ENCODE measurements at places on chromosomes 2 and 18.

DNA sequence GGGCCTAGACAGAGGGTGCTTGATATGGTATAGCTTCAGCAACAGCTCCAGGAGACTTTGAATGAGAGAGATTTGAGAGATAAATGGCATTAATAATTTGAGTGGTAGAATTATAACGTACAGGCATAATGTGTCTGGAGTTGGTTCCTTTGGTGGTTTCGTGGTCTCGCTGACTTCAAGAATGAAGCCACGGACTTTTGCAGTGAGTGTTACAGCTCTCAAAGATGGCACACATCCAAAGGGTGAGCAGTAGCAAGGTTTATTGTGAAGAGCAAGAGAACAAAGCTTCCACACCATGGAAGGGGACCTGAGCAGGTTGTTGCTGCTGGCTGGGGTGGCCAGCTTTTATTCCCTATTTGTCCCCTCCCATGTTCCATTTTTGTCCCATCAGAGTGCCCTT, 23.1 kb downstream of the PDCD1 start:
- no peak for DNase-seq

- no peak for DNase-seq
Observed at GRCh38 chr18:21281603-21282002, 39.6 kb downstream of the GREB1L start.

GRCh38 chr18:27240383-27240782, 55.3 kb upstream of the CHST9 start:
- DNase-seq = no peak

DNA sequence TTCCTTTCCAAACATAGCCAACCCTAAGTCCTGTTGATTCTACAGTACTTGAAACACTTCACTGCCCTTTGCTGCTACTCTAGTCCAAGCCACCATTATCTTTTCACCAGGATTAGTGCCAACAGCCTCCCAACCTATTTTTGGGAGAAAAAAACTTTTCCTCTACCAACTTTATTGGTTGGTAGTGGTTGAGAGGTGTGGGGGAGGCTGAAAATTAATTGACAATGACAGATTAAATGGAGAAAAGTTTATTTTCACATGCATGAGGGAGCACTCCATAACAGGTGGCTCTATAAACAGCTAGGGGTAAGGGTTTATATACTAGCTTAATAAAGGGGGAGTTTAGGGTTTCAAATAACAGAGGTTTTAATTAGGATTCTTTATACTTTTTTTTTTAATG, 37.8 kb upstream of the ITPRID2 start:
- no peak for DNase-seq

DNA sequence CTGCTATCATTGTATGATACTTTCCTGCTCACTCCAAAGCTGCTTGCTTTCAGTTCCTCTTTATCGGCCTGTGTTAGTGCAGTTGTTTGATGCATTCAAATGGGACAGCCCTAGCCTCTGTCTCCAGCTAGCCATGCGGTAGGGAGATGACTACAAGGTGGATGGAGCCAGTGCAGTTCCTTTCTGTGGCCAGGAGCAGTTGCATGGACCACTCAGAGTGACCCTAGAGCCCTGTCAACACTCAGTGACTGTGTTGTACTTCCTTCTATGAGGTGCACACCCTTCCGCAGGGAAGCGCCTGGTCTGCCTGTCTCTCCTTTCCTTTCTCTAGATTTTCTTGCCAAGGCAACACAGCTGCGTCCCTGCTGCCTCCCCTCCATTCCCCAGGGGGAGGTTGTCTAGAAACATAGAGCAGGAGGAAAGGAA, 33.8 kb downstream of the KCNS3 start:
- no peak for DNase-seq

GRCh38 chr2:36697424-36698066, 1.0 kb downstream of the VIT start:
- no peak for DNase-seq

- DNase-seq = no peak
Observed at GRCh38 chr2:166031054-166031453, 77.5 kb upstream of the TTC21B start.

GRCh38 chr2:85135660-85135914, 2.4 kb downstream of the TCF7L1 start:
- DNase-seq = no peak

GRCh38 chr18:40314199-40314598, 1640.8 kb upstream of the PIK3C3 start:
- DNase-seq = no peak

- DNase-seq = no peak
Observed at GRCh38 chr2:70002241-70002899, 40.9 kb upstream of the ASPRV1 start.

- DNase-seq = no peak
Observed at GRCh38 chr2:220932041-220932440, 640.1 kb downstream of the EPHA4 start.

GRCh38 chr2:183490489-183490888, 366.2 kb downstream of the NUP35 start:
- DNase-seq = no peak

GRCh38 chr18:53739700-53740099, 484.8 kb downstream of the MBD2 start:
- DNase-seq = no peak

DNA sequence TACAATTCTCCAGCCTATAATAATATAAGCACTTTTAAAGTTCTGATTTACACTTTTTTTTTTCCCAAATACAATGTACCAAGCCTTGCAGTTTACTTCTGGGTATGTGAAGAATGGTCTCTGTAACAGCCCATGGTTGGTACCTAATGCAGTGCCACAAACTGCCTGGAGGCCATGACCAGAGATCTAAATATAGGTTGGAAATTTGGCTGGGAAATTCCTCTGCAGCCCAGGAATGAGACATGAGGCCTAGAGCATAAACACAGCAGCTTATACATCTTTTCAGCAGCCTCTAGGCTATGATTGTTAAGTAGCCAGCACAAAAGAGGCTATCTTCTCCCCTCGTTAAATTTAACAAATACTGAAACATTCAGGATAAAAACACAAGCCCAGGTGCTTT, 432.0 kb upstream of the FAM98A start:
- DNase-seq = no peak

DNA sequence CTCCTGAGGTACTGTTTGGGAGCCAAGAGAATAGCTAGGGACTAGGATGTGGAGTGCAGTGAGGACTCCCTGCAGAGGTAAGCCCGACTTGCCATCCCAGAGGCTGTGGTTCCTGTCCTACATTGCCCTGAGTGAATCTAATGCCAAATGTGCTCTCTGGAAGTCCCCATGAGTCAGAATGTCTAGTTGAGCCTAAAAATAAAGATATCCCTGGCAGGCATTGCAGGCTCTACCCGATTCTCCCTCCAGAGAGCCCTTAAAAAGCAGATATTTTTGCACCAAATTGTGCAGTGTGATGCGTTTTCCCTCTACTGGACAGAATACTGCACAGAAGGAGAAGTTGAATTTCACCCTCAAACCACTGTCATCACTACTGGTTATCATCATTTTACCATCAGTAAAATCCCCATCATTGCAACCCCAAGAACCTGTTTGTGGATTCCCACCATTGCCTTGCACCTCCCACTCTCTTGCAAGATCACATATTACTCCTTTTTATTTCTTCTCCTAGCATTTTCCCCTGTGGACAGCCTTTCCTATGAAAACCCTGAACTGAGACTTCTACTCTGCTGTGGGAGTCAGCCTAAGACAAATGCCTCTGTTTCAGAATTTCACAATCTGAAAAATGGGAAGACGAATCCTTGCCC, 98.0 kb downstream of the MARCHF4 start:
- no peak for DNase-seq

GRCh38 chr2:220310451-220310861, 683.0 kb downstream of the SLC4A3 start:
- no peak for DNase-seq

GRCh38 chr2:50401772-50402653, 629.9 kb downstream of the NRXN1 start:
- DNase-seq = peak; percentile 72

DNA sequence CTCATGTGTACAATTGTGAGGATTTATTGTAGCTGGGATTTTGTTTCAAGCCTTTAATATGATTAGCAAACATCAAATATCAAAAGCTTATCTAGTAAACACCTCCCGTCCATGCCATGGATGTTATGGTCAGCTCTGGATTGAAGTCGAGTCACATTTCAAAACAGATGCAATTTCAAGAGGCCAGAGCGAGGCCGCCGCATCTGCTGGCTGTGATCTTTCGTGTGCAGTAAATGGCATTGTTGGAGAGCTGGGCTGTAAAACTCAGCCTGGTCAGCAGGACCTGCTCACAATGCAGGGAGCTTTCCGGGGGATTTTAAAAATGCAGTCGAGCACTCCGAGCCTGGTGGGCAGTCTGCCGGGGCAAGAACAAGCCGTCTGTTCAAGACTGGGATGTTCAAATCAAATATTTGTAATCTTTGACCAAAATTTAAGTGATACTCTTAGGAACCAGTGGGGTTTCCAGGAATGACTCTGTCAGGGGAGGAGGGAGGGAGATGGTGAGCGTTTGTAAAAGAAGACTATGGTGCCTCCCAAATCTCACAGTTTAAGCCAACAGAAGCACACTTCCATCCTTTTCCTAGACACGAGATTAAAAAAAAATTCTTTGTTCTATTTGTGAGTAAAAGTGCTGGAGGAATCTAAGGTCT, 97.6 kb downstream of the MYCN start:
- no peak for DNase-seq

- DNase-seq = no peak
Observed at GRCh38 chr2:63522950-63523349, 65.3 kb downstream of the WDPCP start.

DNA sequence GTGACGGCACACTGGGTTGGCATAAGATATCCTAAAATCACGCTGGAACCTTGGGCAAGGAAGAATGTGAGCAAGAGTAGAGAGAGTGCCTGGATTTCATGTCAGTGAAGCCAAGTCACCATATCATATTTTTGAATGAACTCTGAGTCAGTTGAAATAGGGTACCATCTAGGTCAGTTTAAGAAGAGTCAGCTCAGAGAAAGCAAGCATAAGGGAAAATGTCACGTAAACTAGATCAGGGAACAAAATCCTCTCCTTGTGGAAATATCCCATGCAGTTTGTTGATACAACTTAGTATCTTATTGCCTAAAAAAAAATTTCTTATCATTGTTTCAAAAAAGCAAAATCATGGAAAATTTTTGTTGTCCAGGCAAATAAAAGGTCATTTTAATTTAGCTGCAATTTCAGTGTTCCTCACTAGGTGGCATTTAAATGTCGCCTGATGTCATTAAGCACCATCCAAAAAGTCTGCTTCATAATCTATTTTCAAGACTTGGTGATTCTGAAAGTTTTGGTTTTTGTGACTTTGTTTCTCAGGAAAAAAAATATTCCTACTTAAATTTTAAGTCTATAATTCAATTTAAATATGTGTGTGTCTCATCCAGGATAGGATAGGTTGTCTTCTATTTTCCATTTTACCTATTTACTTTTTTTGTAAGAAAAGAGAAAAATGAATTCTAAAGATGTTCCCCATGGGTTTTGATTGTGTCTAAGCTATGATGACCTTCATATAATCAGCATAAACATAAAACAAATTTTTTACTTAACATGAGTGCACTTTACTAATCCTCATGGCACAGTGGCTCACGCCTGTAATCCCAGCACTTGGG, 19.6 kb downstream of the RSAD2 start:
- peak; percentile 81 for DNase-seq

GRCh38 chr18:1663879-1664705, 759.4 kb downstream of the ADCYAP1 start:
- no peak for DNase-seq

DNA sequence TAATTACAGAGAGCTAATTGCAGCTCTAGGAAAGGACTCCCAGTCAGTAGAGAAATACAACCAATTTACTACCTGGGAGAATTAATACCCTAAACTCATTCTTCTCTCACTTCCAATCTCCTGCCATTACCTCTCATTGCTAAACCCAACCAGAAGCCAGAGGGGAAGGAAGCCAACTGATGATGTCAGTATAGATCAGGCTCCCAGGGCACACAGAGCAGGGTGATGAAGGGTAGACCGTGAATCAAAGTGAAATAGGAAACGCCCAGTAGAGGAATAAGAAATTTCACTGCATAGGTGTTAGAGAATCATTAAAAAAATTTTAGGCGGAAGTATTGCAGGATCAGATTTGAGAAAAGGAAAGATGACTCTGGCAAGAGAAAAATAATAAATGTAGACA, 456.8 kb upstream of the NXPH2 start:
- no peak for DNase-seq

DNA sequence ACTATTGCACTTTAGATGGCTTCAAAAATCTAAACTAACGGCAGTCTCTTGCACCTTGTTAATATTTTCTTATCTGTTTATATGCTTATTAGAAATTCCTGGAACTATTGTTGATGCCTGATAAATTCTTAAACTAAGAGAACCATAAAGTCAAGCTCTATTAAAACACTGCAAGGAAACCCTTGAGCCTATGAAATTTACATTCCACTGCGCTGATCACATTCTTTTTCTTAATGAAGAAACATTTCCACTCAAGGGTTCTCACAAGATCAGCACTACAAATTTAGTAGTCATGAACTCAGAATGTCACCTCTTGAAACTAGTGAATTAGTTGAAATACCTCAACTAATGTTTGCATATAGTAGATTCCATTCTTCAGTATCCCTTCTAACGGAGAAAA, 331.8 kb upstream of the SLC8A1 start:
- no peak for DNase-seq

- DNase-seq = no peak
Observed at GRCh38 chr2:150939087-150939486, 322.6 kb downstream of the RBM43 start.

GRCh38 chr2:66438891-66439811, 4.2 kb downstream of the MEIS1 start:
- DNase-seq = no peak

DNA sequence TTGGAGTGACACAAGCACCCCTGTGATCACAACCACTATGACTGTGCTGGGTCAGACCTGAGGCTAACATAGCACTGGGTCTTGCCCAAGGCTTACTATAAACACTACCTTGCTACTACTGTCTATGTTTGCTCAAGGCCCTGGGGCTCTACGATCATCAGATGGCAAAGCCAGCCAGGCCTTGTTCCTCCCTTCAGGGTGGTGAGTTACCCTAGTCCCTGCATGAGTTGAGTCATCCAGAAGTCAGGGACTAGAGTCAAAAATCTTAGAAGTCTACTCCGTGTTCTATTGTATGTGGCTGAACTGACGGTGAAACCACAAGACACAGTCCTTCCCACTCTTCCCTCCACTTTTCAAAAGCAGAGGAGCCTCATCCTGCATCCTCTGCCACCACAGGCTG, 551.2 kb upstream of the FSIP2 start:
- DNase-seq = no peak

GRCh38 chr2:134398300-134398699, 144.4 kb downstream of the MGAT5 start:
- DNase-seq = no peak

DNA sequence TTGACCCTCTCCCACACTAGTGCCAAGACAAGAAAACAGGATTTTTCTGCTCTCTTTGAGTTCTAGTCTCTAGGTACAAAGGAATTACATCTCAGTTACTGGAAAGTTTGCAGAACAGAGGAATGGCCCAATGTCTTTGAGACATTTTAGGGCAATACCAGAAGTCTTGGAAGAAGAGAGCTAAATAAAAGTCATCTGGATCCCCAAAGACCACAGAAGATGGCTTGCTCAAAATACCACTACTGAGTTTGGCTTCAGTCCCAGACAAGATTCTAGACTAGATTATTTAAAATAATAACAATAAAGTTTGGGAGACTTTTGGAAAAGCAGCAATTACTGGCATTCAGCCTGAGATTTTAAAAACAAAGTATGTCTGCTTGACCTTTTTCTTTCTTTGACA, 61.9 kb upstream of the HK2 start:
- no peak for DNase-seq

- no peak for DNase-seq
Observed at GRCh38 chr2:202039278-202040078, 5.8 kb downstream of the FZD7 start.
